ENCODE measurements at places on chromosomes 16 and 17. TPM values are rescaled to one million over a fixed set of nuclear protein-coding genes. Genes with fewer than 3 reads are reported as not detected.

SPN gene
- 0.67 TPM for polyA plus RNA-seq

TRAPPC2L gene
- 51.3 TPM for polyA plus RNA-seq

NME3 gene
- polyA plus RNA-seq = 27.4 TPM

PMFBP1 gene
- polyA plus RNA-seq = 0.12 TPM

DNAI2 gene
- not detected for polyA plus RNA-seq

ATP1B2 gene
- polyA plus RNA-seq = 0.60 TPM

KRT40 gene
- not detected for polyA plus RNA-seq

CEMP1 gene
- polyA plus RNA-seq = 0.04 TPM

FBXL19 gene
- polyA plus RNA-seq = 9.1 TPM

TLK2 gene
- 20.5 TPM for polyA plus RNA-seq

CRYBA1 gene
- polyA plus RNA-seq = not detected

SPATA22 gene
- polyA plus RNA-seq = not detected

CMTM1 gene
- not detected for polyA plus RNA-seq

MAPT gene
- 15.6 TPM for polyA plus RNA-seq

PSMD7 gene
- polyA plus RNA-seq = 74.1 TPM

HYDIN gene
- 0.26 TPM for polyA plus RNA-seq

TBC1D3D gene
- polyA plus RNA-seq = 0.60 TPM

NGFR gene
- polyA plus RNA-seq = 4.6 TPM

KRT12 gene
- polyA plus RNA-seq = not detected

MT1G gene
- not detected for polyA plus RNA-seq

SLC5A11 gene
- not detected for polyA plus RNA-seq

FLOT2 gene
- 52.7 TPM for polyA plus RNA-seq

CCDC40 gene
- 6.1 TPM for polyA plus RNA-seq

KRTAP2-3 gene
- polyA plus RNA-seq = not detected

NOG gene
- polyA plus RNA-seq = 0.15 TPM

CCL16 gene
- not detected for polyA plus RNA-seq

COL1A1 gene
- 109 TPM for polyA plus RNA-seq

CDC42EP4 gene
- 18.6 TPM for polyA plus RNA-seq

DOC2A gene
- 0.22 TPM for polyA plus RNA-seq

TMEM100 gene
- 4.1 TPM for polyA plus RNA-seq

CHST4 gene
- not detected for polyA plus RNA-seq

TBC1D26 gene
- not detected for polyA plus RNA-seq

HAPSTR1 gene
- polyA plus RNA-seq = 28.9 TPM

SCPEP1 gene
- polyA plus RNA-seq = 99.7 TPM

Measured in heart left ventricle (tissue), 16 donors.